ENCODE measurements at places on chromosomes 2 and 18. TPM values are rescaled to one million over a fixed set of nuclear protein-coding genes. Genes with fewer than 3 reads are reported as not detected.

Gene GPR45
- total RNA-seq: not detected

Gene CRYBA2
- not detected for total RNA-seq

GRCh38 chr2:207315131-207315530 lies 149.4 kb upstream of the KLF7 start:
- H3K27ac ChIP-seq: no peak overlapping the region
- no peaks in the 10 kb centered on the region for H3K27me3 ChIP-seq
- no peaks in the 10 kb centered on the region for H3K36me3 ChIP-seq
- H3K4me3 ChIP-seq: no peak overlapping the region
- DNase-seq: no peak
- peaks cover 6% of the 10 kb centered on the region for H3K4me1 ChIP-seq

DNA sequence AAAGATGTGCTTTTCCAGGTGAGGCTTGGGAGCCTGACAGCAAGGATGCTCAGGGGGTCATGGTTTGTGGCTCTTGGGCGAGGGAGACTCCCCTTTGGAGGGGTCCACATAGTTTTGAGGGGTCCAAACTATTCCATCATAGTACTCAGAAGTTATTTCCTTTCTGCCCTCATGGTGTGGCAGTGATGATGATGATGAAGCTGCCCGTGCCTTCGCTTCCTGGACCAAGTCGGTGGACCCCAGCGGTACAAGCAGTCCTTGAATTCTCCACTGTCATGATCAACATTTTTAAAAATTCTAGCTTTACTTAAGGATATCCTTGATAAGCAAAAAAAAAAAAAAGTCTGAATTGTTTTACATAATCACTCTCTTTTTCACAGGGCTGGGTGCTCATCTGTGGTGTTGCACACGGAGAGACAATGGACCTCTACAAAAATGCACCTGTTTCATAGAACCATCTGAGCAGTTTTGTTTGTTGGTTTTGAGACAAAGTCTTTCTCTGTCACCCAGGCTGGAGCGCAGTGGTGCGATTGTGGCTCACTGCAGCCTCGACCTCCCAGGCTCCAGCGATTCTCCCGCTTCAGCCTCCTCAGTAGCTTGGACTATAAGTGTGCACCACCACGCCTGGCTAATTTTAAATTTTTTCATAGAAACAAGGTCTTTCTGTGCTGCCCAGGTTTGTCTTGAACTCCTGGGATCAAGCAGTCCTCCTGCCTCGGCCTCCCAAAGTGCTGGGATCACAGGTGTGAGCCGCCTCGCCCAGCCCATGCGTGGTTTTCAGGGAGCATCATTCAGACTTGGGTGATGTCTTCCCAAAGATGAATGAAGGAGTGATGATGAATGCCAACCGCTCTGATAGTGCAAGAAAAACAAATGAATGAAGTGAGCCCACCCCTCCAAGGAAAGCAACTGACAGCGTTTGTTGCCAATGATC lies 271.4 kb upstream of the HDAC4 start:
- no peak overlapping the region for H3K4me3 ChIP-seq
- H3K36me3 ChIP-seq: no peaks in the 10 kb centered on the region
- no peak overlapping the region for H3K27ac ChIP-seq
- no peaks in the 10 kb centered on the region for H3K27me3 ChIP-seq

GRCh38 chr2:10297959-10298531 lies 4.7 kb upstream of the HPCAL1 start:
- H3K27me3 ChIP-seq: no peaks in the 10 kb centered on the region
- peak overlapping the region; percentile 48 for H3K27ac ChIP-seq
- DNase-seq: no peak
- no peak overlapping the region for H3K4me3 ChIP-seq

Gene PCARE
- not detected for total RNA-seq

Gene DYNAP
- 6.1 TPM for total RNA-seq

DNA sequence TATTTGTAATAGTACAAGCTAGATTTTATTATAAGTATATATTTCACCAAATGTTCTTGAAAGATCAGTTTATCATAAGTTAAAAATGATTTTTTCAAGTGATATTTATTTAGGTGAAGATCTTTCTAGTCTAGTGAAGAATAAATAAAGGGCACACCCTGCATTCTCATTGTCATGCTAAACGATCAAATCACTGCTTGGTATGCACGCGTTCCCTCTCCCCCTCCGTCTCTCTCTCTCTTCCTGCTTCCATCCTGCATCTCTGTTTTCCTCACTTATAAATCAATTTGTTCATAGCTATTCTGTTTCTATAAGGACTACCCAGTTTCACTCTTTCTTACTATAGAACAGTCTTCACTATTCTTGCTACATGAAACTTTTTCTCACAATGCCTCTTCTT lies 1067.4 kb downstream of the LRP1B start:
- no peak overlapping the region for H3K4me3 ChIP-seq
- H3K27me3 ChIP-seq: no peaks in the 10 kb centered on the region
- H3K27ac ChIP-seq: no peak overlapping the region
- no peaks in the 10 kb centered on the region for H3K36me3 ChIP-seq
- no peaks in the 10 kb centered on the region for H3K4me1 ChIP-seq

Gene ELOA2
- total RNA-seq: not detected

- no peak for DNase-seq
- no peak overlapping the region for H3K4me3 ChIP-seq
- no peaks in the 10 kb centered on the region for H3K27me3 ChIP-seq
- no peak overlapping the region for H3K27ac ChIP-seq
- no peaks in the 10 kb centered on the region for H3K36me3 ChIP-seq
Measured at GRCh38 chr2:181836583-181836982, 54.9 kb upstream of the ITPRID2 start.

DNA sequence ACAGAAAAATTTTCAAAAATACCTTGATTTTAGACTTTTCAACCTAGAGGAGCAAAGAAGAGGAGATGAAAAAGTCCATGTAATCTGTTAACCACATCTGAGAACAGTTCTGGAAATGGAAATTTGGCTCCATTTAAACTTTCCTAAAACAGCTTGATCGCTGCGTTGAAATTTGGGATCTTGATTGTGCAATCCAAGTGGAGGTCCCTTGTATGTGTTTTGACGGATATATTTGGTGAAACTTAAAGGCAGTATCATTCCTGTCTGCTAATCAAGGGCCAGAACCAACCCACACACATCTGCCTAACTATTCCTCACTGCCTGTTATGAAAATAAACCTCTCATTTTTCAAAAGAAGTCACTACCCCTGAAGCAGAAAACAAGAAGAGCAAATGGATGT lies 46.6 kb downstream of the SPATS2L start:
- no peaks in the 10 kb centered on the region for H3K27me3 ChIP-seq
- peaks cover 75% of the 10 kb centered on the region for H3K4me1 ChIP-seq
- H3K4me3 ChIP-seq: no peak overlapping the region
- no peaks in the 10 kb centered on the region for H3K36me3 ChIP-seq
- DNase-seq: no peak

DNA sequence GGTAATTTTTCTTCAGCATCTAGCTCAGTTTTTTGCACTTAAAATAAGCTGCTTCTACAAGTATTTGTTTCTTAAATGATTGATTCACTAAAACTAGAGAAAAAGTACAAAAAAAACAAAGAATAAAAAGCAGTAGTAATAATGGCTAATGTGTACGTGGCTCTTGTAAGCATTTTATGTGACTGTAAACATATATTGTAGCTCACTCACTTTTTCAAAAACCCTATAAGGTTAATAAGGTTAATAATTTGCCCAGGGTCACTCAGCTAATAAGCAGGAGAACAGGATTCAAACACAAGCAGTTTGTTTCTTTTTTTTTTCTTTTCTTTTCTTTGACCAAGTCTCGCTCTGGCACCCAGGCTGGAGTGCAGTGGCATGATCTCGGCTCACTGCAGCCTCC lies 67.5 kb downstream of the RMDN2 start:
- DNase-seq: no peak
- no peak overlapping the region for H3K4me3 ChIP-seq
- no peak overlapping the region for H3K27ac ChIP-seq
- no peaks in the 10 kb centered on the region for H3K4me1 ChIP-seq
- no peaks in the 10 kb centered on the region for H3K36me3 ChIP-seq

GRCh38 chr18:46953195-46953594 lies 35.8 kb downstream of the KATNAL2 start:
- H3K27me3 ChIP-seq: no peaks in the 10 kb centered on the region
- H3K36me3 ChIP-seq: no peaks in the 10 kb centered on the region
- H3K27ac ChIP-seq: no peak overlapping the region
- no peak overlapping the region for H3K4me3 ChIP-seq
- H3K4me1 ChIP-seq: no peaks in the 10 kb centered on the region
- no peak for DNase-seq

- no peaks in the 10 kb centered on the region for H3K27me3 ChIP-seq
- H3K27ac ChIP-seq: no peak overlapping the region
- no peak overlapping the region for H3K4me3 ChIP-seq
Measured at GRCh38 chr18:3808985-3809780, 359.2 kb downstream of the TGIF1 start.

DNA sequence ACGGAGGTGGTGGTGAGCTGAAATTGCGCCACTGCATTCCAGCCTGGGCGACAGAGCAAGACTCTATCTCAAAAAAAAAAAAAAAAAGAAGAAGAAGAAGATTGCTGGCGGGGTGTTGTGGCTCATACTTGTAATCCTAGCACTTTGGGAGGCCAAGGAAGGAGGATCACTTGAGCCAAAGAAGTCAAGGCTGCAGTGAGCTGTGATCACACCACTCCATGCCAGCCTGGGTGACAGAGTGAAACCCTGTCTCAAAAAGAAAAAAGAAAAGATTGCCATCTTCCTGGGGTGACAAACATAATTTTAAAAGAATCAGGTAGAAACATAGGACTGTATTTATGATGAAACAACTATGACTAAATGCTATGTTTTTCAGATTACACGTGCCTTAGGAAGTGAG lies 55.1 kb upstream of the EML4 start:
- no peaks in the 10 kb centered on the region for H3K27me3 ChIP-seq
- DNase-seq: no peak
- H3K4me1 ChIP-seq: peaks cover 5% of the 10 kb centered on the region
- no peaks in the 10 kb centered on the region for H3K36me3 ChIP-seq

DNA sequence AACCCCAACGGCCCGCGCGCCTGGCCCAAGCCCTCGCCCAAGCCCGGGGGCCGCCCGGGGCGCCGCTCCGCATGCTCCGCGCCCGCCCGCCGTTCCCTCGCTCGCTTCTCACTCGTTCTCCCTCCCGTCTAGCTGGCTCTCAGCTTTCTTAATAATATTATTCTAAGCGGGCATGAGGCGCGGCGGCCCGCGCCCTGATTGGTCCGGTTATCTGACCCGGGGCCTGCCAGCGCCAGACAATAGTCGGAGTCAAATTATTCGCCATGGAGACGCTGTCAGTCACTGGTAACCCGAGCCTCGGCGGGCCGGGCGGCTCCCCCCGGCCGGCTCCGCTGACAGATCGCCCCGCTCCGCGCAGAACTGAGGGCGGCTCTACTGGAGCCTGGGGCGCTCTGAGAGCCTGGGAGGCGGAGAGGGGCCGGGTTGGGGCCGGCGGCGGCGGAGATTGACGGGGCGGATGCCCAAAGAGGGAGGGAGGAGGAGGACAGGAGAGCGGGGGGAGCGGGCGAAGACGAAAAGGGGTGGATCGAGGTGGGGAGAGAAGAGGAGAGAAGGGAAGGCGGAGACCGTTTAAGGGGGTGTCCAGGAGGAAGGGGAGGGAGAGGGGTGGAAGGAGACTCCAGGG lies at the start of gene SIX2:
Gene SIX2, minus strand, starts transcription at position 150 of the 625 bp plus-strand sequence. CDS start 342 bp downstream, outside the sequence.
- peak within 1 kb of the TSS; percentile 56 for H3K27ac ChIP-seq
- no peaks in the 10 kb centered on the region for H3K36me3 ChIP-seq
- H3K4me3 ChIP-seq: peak within 1 kb of the TSS; percentile 48

DNA sequence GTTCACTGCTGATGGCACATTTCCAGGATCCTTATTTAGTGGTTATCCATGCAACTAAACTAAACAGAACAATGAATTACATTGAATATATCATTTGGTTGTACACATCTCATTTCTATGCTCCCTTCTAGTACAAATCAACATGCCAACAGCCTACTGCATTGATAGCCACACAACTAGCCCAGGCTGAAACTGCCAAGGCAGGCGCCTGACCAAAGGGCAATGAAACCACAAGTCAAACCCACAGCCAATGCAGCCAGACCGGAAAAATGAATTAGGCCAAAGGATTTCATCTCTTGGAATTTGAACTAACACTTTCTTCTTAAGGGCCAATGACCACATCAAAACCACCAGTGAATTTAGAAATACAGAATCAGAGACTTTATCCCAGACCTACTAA lies 196.4 kb downstream of the NOL4 start:
- no peak for DNase-seq
- no peaks in the 10 kb centered on the region for H3K27me3 ChIP-seq
- H3K4me1 ChIP-seq: no peaks in the 10 kb centered on the region

GRCh38 chr18:48784656-48785055 lies 166.1 kb downstream of the SMAD7 start:
- peaks cover 26% of the 10 kb centered on the region for H3K36me3 ChIP-seq
- no peak for DNase-seq
- H3K4me3 ChIP-seq: no peak overlapping the region

DNA sequence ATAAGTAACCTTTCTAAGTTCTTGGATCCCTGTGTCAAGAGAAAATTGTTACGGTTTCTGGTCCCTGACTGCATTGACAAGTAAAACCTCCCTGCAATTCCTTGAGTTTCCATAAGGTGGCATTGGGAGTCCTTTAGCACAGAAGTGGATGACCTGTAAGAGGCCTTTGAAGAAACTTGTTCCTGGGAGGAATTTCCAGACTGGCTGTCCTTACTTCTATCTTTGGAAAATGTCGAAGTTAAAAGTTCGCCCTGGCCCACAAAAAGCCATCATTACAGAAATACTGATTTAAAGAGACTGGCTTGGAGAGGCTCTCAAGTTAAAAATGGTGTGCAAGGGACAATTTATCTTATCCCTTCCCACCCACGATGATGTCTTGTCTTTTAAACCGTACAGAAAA lies 218.4 kb downstream of the CDH20 start:
- H3K4me3 ChIP-seq: no peak overlapping the region
- no peak for DNase-seq
- peaks cover 11% of the 10 kb centered on the region for H3K4me1 ChIP-seq
- H3K36me3 ChIP-seq: no peaks in the 10 kb centered on the region

- H3K4me1 ChIP-seq: peaks cover 34% of the 10 kb centered on the region
- H3K4me3 ChIP-seq: no peak overlapping the region
- H3K36me3 ChIP-seq: no peaks in the 10 kb centered on the region
Measured at GRCh38 chr2:101752716-101753616, 55.5 kb downstream of the MAP4K4 start.

DNA sequence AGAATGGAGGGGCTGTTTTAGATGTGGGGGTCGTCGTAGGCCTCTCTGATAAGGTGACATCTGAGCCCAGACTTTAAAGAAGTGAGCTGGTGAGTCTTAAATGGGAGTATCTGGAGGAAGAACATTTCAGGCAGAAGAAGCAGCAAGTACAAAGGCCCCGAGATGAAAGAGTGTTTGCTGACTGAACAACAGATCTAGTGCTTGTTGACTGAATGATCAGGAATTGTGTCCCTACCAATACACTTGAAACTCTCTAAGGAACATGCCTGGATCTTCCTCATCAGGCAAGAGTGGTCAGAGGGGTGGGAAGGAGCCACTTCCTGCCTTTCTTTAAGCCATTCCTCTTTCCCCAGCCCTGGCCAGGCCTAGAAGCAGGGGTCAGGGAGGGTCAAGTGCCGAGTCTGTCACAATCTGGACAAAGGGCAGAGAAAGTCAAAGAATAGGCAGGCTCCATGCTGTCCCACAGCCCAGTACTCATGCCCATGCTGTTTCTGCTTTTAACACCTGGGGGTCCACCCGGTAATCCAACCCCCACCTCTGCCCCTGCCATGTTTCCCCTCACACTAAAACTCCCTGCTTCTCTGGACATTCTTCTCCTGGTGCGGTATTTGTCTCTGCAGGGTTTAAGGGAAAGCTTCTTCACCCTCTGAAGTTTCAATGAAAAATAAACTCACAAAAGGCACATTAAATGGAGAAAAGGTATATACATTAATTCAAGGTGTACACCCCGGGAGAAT lies 3.0 kb upstream of the TMEM37 start:
- H3K4me3 ChIP-seq: no peak overlapping the region
- H3K27ac ChIP-seq: peak overlapping the region; percentile 55
- H3K36me3 ChIP-seq: no peaks in the 10 kb centered on the region
- H3K4me1 ChIP-seq: peaks cover 27% of the 10 kb centered on the region
- H3K27me3 ChIP-seq: peaks cover 20% of the 10 kb centered on the region
- DNase-seq: no peak

Gene LRRC30
- not detected for total RNA-seq

- DNase-seq: no peak
- no peaks in the 10 kb centered on the region for H3K36me3 ChIP-seq
Measured at GRCh38 chr2:9703085-9703678, 72.4 kb upstream of the YWHAQ start.
